Foreskin keratinocyte (primary cell): ENCODE measurements at places on chromosomes 1 and 21. TPM values are rescaled to one million over a fixed set of nuclear protein-coding genes. Genes with fewer than 3 reads are reported as not detected.

Gene NR1I3
- 0.07 TPM in 1 of 2 replicates, not detected in the other for polyA plus RNA-seq

Gene IPO9
- 48.8 and 62.6 TPM in 2 replicates for polyA plus RNA-seq

Gene ZNF326
- 9.4 and 13.0 TPM in 2 replicates for polyA plus RNA-seq

Gene VN1R5
- not detected in 2 replicates for polyA plus RNA-seq

Gene MYOG
- not detected in 2 replicates for polyA plus RNA-seq

DNA sequence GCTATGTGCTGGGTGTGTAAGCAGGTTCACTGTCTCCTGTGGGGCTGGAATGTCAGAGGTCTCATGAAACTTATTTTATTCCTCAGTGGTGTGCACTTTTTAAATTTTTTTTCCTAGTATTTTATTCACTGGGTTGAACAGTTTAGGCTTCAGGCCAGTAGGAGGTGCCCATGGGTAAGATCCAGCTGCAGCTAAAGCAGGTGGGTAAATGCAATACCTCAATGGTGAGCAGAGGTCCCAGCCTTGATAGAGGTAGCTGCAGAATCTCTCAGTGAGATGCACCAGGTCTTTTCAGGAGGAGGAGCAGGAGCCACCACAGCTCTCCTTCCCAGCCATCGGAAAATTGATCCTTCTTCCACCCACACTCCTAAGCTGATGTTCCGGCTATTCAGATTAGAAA lies 12.6 kb upstream of the OR6N2 start:
- DNase-seq, result no peak

Gene BTBD8
- polyA plus RNA-seq, result 0.30 and 0.34 TPM in 2 replicates

GRCh38 chr1:85818371-85818770 lies 110.1 kb upstream of the ZNHIT6 start:
- DNase-seq, result no peak

- DNase-seq, result no peak
Observed at GRCh38 chr1:66366634-66367033, 167.3 kb upstream of the SGIP1 start.

DNA sequence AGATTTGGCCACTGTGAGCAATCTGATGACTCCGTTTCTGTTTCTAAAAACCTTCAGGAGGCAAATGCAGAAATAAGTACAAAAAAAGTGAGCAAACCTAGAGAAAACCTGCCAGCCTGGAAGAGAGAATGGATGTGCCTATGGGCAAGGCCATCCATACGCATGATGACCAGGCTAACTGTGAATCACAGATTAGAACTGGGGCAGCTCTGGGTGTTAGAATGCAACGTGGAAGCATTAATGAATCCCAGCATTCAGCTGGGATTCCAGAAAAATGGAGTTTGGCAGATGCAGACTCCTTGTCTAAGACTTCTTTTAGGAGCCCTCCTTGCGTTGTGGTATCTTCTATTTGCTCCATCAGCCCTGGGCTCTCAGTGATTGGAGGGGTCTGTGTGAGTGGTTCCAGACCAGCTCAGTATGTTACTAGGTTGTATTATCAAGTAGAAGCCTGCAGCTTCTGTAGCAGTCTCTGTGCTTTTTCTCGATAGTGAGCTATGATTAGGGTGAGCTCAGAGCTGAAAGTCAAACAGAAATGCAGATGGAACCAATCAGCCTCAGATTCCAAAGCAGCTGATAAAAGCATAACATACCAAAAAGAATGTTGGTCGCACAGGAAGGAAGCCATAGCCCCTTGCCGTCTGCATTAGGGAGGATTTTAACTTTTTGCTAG lies 154.0 kb downstream of the PSMG1 start:
- no peak for DNase-seq

- no peak for DNase-seq
Observed at GRCh38 chr1:3383679-3384078, 70.8 kb upstream of the ARHGEF16 start.
